ENCODE measurements at places on chromosomes 7 and 10.

- no peak for DNase-seq
These were observed 74.7 kb upstream of the PRR15 start for GRCh38 chr7:29488977-29489376.

DNA sequence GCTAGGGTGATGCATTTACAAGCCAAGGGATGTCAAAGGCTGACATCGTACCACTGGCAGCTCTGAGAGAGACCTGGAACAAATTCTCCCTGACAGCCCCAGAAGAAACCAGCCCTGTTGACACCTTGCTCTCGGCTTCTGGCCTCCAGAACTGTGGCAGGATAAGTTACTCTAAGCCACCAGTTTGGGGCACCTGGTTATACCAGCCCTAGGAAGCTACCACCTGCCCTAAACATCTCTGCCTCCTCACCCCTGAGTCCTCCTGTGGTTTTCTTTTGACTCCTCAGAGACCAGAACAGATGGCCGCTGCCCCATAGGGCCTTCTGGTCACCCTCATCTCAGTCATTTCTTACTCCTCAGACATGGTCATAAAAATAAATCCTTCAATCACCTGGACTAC lies 107.4 kb downstream of the CPXM2 start:
- no peak for DNase-seq

DNA sequence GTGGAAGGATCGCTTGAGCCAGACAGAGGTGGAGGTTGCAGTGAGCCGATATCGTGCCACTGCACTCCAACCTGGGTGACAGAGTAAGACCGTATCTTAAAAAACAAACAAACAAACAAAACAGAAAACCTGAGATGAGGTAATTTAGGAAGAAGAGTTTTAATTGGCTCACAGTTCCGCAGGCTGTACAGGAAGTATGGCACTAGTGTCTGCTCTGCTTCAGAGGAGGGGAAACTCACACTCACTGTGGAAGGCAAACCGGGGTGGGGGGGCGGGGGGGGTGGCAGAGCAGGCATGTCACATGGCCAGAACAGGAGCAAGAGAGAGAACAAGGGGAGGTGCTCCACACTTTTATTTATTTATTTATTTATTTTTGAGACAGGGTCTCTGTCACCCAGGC lies 5.1 kb downstream of the UBE2D4 start:
- no peak for DNase-seq

DNA sequence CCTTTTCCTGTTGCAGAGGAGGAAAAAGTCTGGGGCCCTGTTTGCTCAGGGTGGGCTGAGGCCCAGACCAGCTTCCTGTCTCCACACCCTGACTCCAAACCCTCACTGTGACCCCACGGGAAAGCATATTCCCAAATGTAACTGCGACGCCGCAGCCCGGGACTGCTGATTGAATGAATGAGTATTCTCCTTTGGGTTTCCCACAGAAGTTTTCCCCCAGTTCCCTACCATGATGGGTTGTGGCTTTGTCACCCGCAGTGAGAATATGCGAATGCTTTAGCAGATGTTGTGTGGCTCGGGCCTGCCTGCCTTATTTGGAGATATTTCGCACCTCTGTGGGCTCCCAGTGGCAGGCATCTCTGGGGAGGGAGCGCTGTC lies 50.6 kb downstream of the MGMT start:
- DNase-seq, result no peak

DNA sequence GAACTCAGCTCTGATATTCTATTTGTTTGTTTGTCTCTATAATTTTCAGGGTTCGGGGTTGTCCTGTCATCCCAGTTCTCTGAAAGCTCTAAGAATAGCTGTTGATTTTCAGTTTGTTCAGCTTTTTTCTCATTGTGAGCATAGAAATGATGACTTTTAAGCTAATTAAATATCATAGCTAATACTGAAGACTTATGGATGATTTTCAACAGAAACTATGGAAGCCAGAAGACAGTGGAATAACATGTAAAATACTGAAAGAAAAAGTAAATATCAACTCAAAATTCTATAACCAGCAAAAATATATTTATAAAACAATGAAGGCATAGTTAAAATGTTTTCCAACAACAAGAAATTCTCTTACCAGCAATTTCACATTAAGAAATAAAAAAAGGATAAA lies 96.4 kb upstream of the ETV1 start:
- no peak for DNase-seq

DNA sequence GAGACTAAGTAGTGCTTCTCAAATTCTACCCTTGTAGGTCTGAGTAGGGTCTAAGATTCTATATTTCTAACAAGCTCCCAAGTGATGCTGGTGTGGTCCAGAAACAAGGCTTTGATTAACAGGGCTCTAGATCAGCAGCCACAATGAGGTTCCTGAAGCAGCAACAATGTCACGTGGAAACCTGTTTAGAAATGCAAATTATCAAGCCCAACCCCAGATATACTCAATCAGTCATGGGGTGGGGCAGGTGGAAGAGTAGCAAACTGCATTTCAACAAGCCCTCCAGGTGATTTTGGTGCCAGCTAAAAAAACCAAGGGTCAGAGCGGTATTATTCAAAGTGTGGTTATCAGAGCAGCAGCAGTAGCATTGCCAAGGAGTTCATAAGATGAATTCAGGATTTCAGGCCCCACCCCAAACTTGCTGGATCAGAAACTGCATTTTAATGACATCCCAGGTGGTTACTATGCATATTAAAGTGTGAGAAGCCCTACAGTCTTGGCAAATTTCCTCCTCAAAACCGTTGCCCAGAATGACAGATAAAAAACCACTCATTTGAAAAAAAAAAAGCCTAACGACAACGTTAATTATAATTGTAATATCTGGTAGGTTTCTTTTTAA lies 199.2 kb downstream of the AHR start:
- DNase-seq, result no peak

- DNase-seq, result no peak
These were observed 48.3 kb upstream of the SEPHS1 start for GRCh38 chr10:13396369-13396768.

DNA sequence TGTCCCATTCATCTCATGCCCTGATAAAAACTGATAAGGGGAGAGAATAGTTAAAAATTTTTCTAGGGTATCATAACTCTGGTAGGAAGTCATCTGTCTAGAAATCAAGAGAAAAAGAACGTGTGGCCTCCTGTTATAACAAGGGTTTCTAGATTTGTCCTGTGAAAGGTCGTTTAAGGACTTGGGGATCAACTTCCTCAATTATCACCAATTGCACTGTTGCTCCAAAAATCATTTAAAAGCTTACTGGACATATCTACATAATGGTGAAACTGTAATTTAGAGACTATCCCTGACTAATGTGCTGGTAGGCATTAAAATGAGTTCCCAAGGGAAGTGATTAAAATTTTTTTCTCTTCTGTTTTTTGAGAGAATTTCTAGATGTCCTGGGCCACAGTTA lies 58.2 kb downstream of the GPR141 start:
- no peak for DNase-seq

DNA sequence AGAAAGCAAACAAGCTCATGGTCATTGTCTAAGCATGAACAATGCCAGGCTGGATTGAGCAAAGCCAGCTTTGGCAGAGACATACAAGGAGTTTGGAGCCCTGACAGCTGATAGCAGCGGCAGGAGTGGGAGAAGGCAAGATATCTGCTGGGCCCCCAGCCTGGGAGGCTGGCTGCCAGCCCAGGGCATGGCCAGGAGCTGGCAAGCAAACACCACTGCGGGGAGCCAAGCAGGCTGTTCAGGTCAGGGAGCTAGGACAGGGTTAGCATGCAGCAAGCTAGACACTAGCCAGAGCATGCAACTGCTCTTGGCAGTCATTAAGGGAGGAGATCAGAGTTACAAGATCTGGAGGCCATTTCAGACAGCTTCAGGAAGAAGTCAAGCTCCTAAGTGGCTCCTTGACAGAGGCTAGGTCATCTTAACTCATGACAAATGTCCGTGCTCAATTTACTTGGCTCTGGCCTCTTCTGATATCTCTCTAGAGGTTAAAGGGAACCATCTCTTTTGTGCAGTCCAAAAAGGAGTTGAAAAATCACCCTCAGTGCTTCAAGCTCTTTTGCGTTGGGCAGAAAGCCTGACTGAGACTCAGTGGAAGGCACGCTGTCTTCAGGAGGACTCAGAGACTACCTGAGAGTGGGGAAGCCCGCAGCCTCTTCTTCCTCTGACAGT lies 436.8 kb upstream of the C7orf33 start:
- DNase-seq, result no peak

- DNase-seq, result peak; percentile 50
These were observed 137.9 kb upstream of the MKI67 start for GRCh38 chr10:128263891-128264688.

GRCh38 chr7:16634271-16634738 lies 11.2 kb downstream of the ANKMY2 start:
- DNase-seq, result no peak

DNA sequence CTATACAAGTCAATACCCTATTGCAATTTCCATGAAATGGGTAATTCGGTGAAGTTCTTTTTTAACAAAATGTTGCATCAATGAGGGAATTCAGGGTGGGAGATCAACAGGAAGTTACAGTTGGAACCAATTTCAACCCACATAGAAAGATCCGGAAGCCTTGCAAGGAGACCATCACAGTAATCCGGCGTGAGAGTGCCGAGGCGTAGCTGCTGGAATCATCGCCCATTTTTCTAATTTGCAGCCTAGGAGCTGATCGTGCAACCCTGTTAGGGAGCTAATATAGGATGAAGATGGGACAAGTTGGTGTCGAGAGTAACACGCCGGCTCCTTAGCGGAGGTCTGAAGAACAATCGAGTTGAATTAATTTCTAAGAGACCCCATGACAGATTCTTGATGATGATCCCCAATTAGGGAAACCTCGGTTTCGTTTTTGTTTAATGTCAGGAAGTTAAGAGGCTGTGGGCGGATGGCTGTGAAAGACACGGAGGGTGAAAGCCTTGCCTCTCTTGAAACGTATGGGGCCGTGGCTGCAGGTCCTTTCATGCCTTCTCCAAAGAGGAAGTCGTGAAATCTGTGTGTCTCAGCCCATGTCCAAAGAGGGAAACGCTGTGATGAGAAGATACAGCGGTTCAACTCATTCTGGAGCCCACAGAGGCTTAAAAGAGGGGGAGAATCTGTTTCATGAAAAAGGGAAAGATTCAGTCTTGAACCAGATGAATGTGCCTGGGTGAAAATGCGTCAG lies 51.2 kb upstream of the CARD11 start:
- peak; percentile 50 for DNase-seq

GRCh38 chr10:62096256-62096933 lies 172.2 kb downstream of the RTKN2 start:
- DNase-seq, result no peak

DNA sequence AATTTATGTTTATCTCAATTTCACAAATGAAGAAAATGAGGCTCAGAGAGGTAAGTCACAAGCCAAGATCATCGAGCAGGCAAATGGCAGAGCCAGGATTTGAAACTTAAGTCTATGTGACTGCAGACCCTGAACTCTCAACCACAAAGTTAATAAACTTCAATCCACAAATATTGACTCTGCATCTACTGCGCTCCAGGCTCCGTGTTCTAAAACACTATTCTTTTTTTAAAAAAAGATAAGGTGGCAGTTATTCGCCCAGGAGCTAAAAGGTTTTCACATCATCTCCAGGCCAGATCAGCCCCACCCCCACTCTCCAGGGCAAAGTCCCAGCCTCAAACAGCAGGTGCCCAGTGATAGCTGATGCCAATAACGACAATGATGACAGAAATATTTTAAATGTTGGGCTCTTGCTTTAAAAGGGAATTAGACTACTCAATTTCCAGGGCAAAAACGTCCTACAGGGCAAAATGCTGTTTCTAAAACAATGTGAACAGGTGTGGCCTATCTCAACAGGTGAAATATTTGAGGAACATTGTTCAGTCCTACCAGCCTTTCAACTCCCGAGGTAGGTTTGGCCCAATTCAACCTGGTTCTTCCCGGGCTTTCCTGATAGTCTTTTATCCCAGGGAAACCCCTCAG lies 85.2 kb downstream of the SORBS1 start:
- no peak for DNase-seq

- DNase-seq, result no peak
These were observed 48.1 kb downstream of the DGKB start for GRCh38 chr7:14854471-14854870.

DNA sequence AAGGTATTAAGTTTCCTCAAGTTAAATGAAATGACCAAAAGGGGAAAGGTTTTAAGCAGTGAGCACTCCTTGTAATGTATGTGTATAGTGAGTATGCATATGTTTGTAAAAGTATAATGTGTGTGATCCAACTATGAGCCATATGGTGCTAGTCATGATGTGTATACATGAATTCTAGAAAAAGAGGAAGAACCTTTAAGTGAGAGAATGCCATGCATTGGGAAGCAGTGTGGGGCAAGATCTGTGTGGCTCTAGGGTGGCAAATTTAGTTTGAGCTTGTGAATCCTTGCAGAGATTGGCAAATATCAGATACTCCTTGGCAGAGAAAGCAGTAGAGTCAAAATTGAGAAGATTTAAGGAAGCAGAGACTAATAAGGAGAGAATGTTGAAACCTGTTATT lies 435.0 kb downstream of the AUTS2 start:
- no peak for DNase-seq

DNA sequence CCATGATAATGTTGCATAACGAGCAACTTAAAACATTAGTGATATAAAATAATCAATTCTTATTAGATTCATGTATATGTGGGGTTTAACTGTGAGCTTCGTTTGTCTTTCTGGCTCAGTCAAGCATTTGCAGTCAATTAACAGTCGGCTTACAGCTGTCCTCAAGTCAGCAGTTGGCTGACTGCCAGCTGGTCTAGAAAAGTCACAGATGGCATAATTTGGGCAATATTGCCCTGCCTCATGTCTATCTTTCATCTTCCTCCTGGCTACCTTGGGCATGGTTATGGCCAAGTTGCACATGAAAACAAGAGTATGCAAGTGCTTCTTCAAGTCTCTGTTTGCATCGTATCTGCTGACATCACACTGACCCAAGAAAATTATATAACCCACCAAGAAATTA lies 186.1 kb upstream of the ZWINT start:
- DNase-seq, result no peak

- DNase-seq, result peak; percentile 22
These were observed 36.6 kb upstream of the CCAR1 start for GRCh38 chr10:68684413-68684812.

DNA sequence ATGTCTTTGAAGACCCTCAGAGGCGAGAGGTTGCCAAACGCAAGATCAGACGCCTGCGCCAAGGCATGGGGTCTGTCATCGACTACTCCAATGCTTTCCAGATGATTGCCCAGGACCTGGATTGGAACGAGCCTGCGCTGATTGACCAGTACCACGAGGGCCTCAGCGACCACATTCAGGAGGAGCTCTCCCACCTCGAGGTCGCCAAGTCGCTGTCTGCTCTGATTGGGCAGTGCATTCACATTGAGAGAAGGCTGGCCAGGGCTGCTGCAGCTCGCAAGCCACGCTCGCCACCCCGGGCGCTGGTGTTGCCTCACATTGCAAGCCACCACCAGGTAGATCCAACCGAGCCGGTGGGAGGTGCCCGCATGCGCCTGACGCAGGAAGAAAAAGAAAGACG lies 8.1 kb upstream of the SGCE start:
- DNase-seq, result no peak

DNA sequence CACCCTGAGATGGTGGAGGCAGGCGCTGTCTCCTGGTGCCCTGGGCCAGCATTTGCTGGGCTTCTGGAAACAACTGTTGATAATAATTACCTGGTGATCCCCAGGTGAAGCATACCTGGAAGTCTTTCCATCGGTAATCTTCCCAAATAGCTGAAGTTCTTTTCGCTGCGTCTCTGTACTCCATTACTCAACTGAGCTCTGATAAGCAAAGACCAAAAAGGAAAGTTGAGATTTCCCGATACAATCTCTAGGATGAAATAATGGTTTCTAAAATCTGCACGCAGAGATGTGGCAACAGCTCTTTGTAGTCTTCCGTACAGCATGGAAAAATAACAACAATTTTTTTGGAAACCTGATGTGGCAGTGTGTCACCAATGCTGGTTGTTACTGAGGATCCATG lies 226.5 kb downstream of the GATA3 start:
- no peak for DNase-seq

GRCh38 chr7:112743811-112744210 lies 46.4 kb downstream of the TMEM168 start:
- no peak for DNase-seq

Measured in activated T-cell treated with anti-CD3 and anti-CD28 coated beads, Interleukin-2, amount 50 U/mL, for 72 hours (primary cell).